ENCODE measurements at places on chromosomes 13 and 19.

- no peak for DNase-seq
Observed at GRCh38 chr19:55697698-55698097, 22.7 kb downstream of the EPN1 start.

DNA sequence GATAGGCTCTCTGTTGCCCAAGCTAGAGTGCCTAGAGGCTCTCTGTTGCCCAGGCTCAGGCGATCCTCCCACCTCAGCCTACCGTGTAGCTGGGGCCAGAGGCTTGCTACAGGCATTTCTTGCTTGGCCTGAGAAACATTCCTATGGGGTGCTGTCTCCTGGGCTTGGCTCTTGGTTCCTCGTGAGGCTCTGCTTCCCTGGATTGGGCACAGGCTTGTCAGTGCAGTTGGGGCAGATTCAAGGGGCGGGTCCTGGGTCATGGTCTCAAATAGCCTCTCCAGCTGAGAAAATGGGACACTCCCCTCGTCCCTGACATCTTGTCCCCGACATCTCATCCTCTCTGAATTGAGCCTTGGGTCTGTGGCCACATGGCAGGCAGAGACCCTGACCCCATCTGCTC is 4.9 kb downstream of the TSSK6 start:
- no peak for DNase-seq

- no peak for DNase-seq
Observed at GRCh38 chr13:113841353-113841650, 22.6 kb downstream of the GAS6 start.

GRCh38 chr13:79966059-79966458 is 374.9 kb downstream of the SPRY2 start:
- DNase-seq = no peak

Measured in body of pancreas (tissue), 4 donors.